ENCODE measurements at places on chromosomes 2 and 18.

GRCh38 chr2:11669454-11670291 lies at the start of gene NTSR2:
Gene NTSR2, minus strand, starts transcription at chr2:11670195. Its CDS starts 66 bp downstream, at chr2:11670129.
- DNase-seq, result peak; percentile 40

- no peak for DNase-seq
Observed at GRCh38 chr2:213122725-213123124, 28.7 kb downstream of the IKZF2 start.

DNA sequence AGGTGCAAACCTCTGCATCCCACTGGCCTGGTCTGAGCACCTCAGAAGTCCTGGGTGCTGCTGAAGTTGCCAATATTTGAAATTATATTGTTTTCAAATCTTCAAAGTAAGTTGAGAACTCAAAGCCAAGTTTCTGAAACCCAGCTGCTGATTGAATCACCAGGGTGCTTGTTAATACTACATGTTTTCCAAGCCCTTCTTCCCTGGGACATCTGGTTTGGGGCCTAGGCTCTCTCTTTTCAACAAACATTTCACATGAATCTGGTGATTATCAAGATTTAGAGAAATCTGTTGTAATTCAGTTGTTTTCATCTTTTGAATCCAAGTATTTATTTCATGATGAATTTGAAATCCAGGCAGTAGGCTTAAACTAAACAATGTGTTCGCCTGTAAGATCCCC lies 24.4 kb downstream of the MLPH start:
- no peak for DNase-seq

- DNase-seq, result no peak
Observed at GRCh38 chr2:201276511-201276910, 16.2 kb downstream of the CASP8 start.

- DNase-seq, result peak; percentile 82
Observed at GRCh38 chr18:79528846-79529245, 133.1 kb downstream of the NFATC1 start.

DNA sequence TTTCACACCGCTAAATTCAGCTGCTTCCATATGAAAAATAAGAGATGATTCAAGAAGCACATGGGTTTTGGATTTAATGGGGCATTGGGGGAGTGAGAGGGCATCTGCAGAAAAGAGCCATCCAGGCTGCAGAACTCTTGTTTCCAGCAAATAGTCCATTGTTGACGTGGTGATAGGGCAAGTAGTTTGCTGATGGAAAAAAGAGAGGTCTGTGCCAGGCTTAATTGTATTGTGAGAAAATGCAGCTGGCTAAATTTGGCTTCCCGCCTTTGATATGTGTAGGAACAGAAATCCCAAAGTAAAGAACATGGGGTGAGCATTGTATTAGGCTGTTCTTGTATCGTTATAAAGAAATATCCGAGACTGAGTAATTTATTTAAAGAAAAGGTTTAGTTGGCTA lies 199.5 kb downstream of the SETBP1 start:
- no peak for DNase-seq

- no peak for DNase-seq
Observed at GRCh38 chr2:27795868-27796277, 24.4 kb downstream of the MRPL33 start.

- no peak for DNase-seq
Observed at GRCh38 chr18:40160361-40160760, 1794.7 kb upstream of the PIK3C3 start.

GRCh38 chr2:32386739-32387138 lies 29.9 kb downstream of the BIRC6 start:
- DNase-seq, result no peak

- DNase-seq, result no peak
Observed at GRCh38 chr2:6942848-6943247, 25.6 kb downstream of the RNF144A start.

GRCh38 chr2:116487336-116487735 lies 1327.2 kb upstream of the DDX18 start:
- no peak for DNase-seq
